RPMI7951 (cell line): ENCODE measurements at places on chromosomes 7 and 10. TPM values are rescaled to one million over a fixed set of nuclear protein-coding genes. Genes with fewer than 3 reads are reported as not detected.

- DNase-seq, result no peak
Measured at GRCh38 chr10:117928741-117929140, 118.0 kb downstream of the RAB11FIP2 start.

GRCh38 chr10:82668221-82668895, 793.4 kb downstream of the NRG3 start:
- peak; percentile 15 for DNase-seq

The TRPV6 gene
- not detected in 2 replicates for total RNA-seq

DNA sequence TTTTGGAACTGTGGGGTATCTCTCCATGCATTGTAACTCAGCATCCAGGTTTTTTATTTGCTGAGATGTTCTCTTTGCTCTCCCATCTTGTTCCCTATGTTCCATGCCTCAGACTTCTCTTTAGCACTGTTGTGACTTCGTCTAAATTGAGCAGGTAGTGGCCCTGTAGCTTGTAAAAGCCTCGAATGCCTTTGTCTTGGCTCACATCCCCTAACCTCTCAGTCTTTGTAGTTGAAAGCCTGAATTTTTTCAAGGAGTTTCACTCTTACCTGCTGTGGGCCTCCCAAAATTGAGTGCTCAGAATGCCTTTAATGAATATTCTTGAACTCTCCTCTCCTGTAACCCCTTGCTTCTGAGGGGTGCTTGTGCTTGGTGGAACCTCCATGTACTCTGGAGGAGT, 1137.3 kb downstream of the REEP3 start:
- no peak for DNase-seq

The SPDYE3 gene
- not detected in 2 replicates for total RNA-seq

The PIK3CG gene
- 2.0 and 3.2 TPM in 2 replicates for total RNA-seq

GRCh38 chr10:75000748-75001321, 110.6 kb upstream of the SAMD8 start:
- DNase-seq, result no peak

- no peak for DNase-seq
Measured at GRCh38 chr10:63885156-63885555, 364.0 kb downstream of the REEP3 start.

GRCh38 chr10:80714566-80714965, 176.9 kb downstream of the SH2D4B start:
- DNase-seq, result no peak

DNA sequence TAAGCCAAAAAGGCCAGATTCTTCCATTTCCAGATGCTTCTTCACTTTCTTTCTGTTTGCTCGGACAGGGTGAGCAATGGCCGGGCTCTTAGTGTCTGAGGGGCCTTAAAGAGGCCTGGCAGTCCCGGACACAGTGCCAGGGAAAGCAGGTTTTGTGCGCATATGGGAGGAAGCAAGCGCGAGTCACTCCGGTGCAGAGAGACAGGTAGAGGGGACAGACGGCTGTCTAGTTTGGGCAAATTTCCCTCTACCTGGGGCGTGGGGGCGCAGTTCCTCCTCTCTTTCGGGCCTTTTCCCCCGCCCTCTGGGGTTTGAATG, 4.7 kb downstream of the NEUROD6 start:
- DNase-seq, result no peak

- DNase-seq, result no peak
Measured at GRCh38 chr7:17651341-17651740, 289.0 kb downstream of the SNX13 start.

GRCh38 chr7:121023683-121024511, 35.4 kb downstream of the CPED1 start:
- DNase-seq, result peak; percentile 62

The NANOS1 gene
- total RNA-seq, result 1.1 and 1.6 TPM in 2 replicates

The ENO4 gene
- total RNA-seq, result not detected in 2 replicates

DNA sequence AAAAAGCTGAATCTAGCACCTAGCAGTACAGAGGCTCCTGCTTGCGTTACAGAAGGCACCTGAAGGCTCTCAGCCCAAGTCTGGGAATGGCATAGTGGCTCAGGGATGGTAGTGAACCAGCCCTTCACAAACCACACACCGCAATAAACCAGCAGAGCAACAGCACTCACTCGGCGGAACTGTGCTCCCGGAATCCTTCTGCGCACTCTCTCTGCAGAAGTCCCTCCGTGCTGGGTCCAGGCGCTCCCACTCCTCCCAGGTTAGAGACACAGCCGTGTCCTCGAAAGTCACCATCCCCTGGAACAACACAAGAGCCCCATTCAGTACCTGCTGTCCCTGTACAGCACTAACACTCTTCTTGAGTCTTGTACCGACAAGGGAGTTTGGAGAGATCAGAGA, 1.5 kb downstream of the ZNF394 start:
- peak; percentile 17 for DNase-seq

DNA sequence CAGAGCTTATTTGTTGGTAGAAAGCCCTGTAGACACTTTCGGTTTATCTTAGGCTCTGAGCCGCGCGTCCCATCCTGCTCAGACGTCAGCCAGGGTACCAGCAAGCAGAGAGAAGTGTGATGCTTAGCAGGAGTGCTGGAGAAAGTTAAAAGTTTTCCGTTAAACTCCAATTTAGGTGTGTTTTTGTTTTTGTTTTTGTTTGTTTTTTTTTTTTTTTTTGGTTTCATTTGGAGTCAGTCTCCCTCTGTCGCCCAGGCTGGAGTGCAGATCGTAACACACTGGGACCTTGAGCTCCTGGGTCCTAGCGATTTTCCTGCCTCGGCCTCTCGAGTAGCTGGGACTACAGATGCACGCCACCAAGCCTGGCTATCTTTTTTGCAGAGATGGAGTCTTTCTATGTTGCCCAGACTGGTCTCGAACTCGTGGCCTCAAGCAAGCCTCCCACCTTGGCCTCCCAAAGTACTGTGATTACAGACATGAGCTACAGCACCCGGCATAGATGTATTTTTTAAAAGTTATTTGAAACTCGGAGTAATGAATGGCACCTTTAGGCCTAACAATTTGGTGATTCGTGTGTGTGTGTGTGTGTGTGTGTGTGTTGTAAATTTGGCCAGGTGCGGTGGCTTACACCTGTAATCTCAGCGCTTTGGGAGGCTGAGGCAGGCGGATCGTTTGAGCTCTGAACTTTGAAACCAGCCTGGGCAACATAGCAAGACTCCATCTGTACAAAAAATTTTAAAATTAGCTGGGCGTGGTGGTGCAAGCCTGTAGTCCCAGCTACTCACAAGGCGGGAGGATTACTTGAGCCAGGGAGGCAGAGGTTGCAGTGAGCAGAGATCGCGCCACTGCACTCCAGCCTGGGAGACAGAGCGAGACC, 1.3 kb upstream of the HIP1 start:
- no peak for DNase-seq

DNA sequence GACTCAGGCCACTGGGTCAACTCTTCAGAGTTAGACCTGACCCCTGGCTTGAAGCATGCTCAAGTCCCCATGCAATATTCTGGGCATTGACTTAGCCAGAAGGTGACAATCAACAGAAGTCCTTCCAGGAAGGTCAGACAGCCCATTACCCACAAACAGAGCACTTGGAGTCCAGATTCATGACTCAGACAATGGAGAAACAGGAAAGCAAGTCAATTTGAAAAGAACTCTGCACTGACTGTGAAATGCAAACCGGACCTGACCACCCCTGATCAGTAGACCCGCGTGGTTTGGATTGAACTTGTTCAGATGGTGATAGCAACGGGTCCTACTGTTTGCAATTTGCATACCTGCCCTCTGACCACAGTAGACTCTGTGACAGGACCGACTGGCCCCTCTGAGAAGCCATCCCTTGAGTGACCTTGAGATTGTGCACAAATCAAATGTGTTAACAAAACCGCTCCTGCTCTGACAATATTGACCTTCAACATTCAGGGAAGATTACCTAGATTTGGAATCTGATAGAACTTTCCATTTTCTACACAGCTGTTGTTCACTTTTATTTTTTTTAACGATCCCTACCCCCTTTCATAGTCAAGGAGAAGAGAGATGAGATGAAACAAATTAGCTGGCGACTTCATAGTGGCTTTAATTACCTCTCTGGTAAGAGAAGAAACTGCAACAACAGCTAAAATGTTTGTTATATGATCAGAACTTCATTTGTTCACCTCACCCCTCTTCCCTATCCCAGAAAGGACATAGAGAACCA, 138.7 kb downstream of the NRP1 start:
- no peak for DNase-seq

DNA sequence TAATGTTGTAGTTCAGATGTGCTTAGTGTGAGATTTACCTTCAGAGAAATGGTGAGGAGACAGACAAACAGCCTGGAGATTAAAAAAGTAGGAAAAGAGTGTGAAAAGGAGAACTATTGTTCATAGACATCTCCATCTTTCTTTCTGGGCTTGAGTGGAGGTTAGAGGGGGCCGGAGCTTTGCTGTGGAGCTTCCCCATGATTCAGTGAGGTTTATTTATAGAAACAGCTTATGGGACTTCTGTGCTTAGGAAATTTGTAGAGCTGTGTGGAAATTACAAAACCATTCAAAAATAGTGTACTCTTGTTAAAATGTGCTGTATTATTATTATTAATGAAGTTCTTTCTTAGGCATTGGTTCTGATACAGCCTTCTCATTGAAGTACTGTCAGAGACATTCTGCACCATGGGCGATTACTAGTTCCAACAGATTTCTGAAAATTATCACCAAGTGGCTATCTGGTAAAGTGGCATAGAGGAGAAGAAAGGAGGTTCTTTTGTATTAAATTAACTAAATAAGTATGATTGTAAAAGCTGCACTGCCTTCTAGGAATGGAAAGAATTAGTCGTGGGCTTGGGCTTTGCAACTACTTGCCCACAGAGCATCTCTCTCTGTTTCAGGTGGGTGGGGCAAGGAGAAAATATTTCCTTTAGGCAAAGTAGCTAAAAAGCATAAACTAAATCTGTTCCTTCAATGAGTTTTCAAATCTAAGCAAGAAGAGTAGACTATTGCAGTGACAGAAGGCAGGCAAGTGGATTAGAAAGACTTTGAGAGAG, 8.7 kb upstream of the TCAF1 start:
- no peak for DNase-seq

The PHKG1 gene
- total RNA-seq, result 0.39 and 0.96 TPM in 2 replicates

DNA sequence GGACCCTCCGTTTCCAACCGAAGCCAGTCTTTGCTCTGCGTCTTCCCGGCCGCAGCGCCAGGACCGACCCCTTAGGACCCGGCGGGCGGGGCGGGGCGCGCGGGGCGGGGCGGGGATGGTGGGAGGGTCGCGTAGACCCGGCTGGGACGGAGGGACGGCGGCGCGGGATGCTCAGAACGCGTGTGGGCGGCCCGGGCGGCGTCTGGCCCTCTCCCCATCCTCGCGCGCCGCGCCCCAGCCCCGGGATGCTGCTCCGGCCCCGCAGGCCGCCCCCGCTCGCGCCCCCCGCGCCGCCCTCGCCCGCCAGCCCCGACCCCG, at the start of gene UTF1:
Gene UTF1, plus strand, starts transcription at position 174 of the 318 bp plus-strand sequence. Its CDS starts 72 bp downstream, at position 246.
- DNase-seq, result no peak

DNA sequence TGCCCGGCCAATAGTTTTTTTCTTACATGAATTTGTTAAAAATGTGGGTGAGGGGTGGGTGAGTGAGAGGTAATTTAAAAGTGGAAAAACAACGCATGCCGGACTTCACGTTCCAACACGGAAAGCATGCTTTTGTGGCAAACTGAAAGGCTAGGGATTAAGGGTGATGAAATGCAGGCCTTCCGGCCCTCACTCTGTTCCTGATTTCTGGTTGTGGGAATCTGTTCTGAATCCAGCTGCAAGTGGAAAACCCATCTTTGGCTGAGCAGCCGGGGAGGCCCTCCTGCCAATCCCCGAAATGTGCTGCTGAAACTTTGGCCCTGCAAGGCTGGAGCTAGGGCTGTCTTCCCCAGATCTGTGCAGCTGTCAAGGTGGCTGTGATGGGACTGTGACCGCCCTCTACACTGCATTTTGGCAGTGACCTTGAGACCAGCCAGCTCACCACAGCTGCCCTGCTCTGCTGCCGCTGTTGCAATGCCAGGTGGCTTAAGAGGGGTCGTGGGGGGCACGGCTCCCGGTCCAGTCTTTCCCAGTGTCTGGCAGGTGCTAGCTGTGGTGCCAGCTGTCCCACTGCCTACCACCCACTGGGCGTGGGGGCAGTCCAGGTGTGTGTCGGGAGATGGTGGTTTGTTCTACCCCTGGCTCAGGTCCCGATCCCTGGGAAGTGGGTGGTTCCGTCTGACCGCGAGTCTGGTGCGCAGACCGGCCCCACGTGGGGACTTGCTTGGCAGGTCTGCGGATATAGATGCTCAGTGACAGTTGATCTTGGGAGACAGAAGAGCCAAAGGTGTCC, 39.0 kb downstream of the TET1 start:
- peak; percentile 57 for DNase-seq

The HOGA1 gene
- total RNA-seq, result 0.24 and 0.78 TPM in 2 replicates

The WDFY4 gene
- total RNA-seq, result not detected in 2 replicates

GRCh38 chr7:85065306-85065705, 121.5 kb downstream of the SEMA3D start:
- no peak for DNase-seq
